ENCODE measurements at places on chromosomes 5 and 9.

GRCh38 chr5:132179405-132179804, 48.2 kb downstream of the P4HA2 start:
- DNase-seq = no peak

DNA sequence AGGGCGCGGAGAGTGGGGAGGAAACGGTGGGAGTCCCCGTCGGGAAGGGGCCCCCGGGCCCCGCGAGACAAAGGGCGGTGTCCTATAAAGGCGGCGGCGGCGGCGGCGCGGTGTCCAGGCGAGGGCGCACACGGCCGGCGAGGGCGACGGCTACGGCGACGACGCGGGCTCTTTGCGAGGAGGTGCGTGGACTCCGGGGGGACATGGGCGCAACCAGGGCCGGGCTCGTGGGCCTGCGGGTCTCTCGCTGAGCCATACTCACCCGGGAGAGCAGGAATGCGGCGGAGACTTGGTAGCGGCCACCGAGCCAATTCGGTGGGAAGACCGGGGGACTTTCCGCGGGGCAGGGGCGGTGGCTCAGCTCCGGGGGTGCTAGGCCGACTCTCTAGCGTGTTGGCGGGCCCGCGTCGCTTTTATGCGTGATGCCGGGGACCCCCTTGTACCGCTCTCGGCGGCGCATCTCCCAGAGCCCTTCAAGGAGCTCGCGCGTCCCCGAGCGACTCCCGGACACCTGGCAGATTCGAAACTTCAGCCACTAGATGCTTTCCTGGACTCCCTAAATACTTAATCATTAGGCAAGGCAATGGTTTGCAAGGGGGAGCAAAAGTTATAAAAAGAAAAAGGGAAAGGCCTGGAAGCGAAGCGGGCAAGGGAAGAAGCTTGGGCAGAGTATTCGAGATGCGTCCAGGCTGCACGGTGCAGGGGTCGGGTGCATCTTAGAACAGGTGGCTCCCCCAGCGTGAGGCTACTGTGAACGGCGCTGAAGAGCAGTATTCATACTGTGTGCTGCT, 5.9 kb upstream of the TAL2 start:
- DNase-seq = peak; percentile 76

GRCh38 chr9:111752455-111752854, 42.3 kb downstream of the SHOC1 start:
- no peak for DNase-seq

DNA sequence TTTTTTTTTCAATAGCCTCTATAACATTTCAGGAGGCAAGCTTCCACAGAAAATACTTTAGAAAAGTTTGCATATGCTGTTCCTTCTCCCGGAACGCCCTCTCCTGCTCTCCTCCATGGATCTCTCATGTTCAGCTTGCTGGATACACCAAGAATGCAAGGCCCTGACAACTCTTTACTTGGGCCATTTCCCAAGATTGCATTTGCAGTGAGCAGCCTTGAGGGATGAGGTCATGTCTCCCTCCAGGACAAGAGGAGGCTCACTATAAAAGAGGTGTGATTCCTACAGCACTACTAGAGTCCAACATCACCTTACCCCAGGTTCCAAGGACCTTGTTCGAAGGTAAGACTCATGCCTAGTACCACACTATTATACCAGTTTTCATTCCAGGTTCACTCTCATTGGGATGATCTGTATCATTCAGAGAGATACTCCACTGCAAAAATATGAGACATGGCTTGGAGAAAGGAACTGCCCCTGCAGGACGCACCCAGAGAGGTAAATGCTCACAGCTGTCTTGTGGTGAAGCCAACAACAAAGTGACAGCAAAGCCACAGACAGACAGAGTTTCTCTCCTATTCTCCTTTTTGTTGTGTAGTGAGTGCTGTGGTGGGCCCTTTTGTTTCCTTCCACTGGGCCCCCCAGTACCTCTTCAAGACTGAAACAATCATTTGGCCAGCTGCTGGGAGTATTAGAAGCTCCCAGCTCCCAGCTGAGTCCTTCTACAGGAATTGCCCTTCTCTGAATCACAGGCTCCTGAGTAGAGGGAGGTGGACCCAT, 151.7 kb upstream of the ZNF366 start:
- DNase-seq = no peak

DNA sequence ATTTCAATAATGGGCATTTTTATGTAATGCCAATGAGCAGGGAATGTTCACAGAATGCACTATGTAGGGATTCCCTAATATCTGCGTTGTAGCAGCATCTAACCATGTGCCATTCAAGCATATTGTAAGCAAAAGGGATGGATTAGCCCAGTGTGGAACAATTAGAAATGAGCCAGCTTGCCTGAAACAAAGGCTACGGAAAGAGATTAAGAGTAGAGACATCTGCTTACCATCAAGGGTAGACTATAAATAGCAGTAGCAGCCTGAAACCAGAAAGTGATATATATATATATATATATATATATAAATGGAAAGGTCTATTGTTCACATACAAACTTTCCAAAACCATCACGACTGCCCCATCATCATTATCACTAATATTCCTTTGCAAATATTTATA, 31.9 kb upstream of the CEP120 start:
- DNase-seq = peak; percentile 85

DNA sequence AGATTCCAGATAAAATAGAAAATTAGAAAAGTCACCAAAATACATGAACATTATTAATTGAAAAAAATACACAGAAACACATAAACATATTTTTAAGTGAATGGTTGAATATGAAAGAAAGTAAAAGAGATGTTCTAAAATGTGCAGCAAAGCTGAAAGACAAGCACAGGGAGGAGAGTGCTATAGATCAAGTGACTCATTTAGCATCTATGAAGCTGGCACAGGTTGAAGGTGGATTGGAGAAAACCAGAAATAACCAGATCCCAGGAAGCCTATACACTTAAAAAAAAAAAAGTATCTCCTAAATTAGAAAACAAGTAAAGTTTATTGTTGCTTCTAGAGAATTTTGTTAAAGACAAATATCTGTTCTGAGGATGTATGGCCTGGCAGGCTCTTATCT, 338.9 kb downstream of the CDH12 start:
- no peak for DNase-seq

GRCh38 chr5:160555971-160556631, 134.4 kb downstream of the PTTG1 start:
- peak; percentile 17 for DNase-seq

DNA sequence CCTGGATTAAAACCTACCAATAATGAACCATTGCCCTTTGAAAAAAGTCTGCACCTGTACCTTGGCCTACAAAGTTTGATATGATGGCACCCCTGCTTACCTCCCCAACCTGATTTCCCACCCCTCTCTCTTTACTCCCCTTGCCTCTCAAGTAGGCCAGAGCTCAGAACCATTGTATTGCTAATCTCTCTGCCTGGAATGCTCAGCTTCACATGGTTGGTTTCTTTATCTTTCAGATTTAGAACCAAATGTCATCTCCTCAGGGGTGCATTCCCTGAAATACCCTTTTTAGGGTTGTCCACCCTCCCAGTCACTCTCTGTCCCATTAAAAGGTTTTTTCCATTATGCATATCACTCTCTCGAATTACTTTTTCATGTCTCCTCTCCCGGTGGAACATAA, 116.6 kb upstream of the VCAN start:
- peak; percentile 11 for DNase-seq

DNA sequence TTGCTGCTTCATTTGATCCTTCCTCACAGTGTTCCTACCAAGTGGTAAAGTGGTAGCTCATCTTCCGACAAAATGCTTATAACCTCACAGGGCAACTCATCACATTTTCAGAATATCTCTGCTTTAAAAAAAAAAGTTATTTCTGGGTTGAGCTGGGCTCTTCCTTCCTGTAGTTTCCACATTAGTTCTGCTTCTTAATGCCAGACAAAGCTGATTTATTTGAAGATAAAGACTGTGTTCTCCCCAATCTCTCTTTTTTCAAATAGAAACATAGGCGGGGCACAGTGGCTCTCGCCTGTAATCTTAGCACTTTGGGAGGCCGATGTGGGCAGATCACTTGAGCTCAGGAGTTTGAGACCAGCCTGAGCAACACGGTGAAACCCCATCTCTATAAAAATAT, 273.1 kb downstream of the ACTL7B start:
- no peak for DNase-seq

GRCh38 chr9:94672811-94673487, 33.6 kb upstream of the FBP1 start:
- DNase-seq = peak; percentile 40

DNA sequence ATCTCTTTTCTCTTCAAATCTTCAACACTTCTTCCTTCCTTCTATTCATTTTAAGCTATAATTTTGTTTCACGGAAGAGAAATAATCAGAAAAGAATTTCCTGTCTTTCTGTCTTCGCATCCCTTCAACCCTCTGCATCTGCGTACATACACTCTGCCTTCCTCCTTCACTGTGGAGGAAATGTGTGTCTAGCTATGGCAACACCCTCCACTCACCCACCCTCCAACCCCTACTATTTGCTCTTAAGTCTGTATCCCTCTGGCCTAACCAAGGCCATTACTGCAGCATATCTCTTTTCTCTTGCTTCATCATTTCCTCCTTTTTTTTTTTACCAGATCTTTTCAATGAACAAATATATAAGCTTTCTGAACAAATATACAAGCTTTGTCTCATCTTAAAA, 105.7 kb upstream of the NUDT12 start:
- no peak for DNase-seq

GRCh38 chr5:117559005-117559844, 984.6 kb upstream of the SEMA6A start:
- DNase-seq = no peak

GRCh38 chr5:112479418-112479817, 60.3 kb upstream of the EPB41L4A start:
- no peak for DNase-seq

GRCh38 chr9:15157381-15157780, 149.6 kb downstream of the TTC39B start:
- DNase-seq = no peak

DNA sequence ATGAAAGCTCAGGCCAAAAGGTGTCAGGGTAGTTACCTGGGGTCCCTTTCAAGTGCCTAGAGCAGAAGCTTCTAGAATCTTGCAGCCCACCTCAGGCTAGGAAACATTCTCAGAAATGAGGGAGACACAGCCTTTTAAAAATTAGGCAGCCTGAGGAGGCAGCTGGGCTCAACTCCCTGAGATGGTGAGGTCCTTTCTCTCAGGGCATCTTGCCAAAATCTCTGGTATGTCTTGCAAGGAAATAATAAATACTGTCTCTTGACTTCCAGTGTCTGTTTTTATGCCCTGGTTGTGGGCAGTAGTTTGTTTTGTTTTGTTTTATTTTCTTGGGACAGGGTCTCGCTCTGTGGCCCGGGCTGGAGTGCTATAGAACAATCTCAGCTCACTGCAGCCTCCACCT, 100.9 kb upstream of the APC start:
- DNase-seq = no peak

- no peak for DNase-seq
These were observed 394.0 kb downstream of the CETN3 start for GRCh38 chr5:90015584-90016018.

GRCh38 chr5:92081958-92082712, 699.0 kb upstream of the ARRDC3 start:
- DNase-seq = no peak

DNA sequence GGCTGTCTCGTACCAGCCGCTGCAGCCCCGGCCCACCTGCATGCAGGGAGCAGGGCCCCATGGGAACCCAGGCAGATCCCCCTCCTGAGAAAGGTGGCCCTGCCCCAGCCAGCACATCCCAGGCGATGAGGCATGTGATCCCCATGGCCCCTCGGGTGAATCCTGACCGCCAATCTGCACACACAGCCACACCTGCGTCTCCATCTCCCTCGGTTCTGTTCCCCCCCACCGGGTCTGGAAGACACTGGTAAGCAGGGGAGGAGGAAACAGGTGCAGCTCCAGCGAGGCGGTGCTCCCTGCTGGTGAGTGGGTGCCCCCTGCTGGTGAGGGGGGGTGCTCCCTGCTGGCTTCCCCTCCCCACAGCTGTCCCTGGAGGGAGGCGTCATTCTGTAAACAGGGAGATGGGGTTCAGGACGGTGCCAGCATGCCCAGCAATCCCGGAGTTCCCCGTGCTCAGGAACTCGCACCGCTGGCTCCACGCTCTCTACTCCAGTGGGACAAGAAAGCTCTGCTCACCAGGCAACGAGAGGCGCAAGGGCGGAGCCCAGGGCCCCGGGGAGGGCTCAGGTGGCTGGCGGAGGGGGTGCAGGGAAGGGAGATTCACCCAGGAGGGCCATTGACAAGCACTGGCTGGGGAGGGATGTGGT, 28.4 kb upstream of the SLC12A7 start:
- peak; percentile 70 for DNase-seq

DNA sequence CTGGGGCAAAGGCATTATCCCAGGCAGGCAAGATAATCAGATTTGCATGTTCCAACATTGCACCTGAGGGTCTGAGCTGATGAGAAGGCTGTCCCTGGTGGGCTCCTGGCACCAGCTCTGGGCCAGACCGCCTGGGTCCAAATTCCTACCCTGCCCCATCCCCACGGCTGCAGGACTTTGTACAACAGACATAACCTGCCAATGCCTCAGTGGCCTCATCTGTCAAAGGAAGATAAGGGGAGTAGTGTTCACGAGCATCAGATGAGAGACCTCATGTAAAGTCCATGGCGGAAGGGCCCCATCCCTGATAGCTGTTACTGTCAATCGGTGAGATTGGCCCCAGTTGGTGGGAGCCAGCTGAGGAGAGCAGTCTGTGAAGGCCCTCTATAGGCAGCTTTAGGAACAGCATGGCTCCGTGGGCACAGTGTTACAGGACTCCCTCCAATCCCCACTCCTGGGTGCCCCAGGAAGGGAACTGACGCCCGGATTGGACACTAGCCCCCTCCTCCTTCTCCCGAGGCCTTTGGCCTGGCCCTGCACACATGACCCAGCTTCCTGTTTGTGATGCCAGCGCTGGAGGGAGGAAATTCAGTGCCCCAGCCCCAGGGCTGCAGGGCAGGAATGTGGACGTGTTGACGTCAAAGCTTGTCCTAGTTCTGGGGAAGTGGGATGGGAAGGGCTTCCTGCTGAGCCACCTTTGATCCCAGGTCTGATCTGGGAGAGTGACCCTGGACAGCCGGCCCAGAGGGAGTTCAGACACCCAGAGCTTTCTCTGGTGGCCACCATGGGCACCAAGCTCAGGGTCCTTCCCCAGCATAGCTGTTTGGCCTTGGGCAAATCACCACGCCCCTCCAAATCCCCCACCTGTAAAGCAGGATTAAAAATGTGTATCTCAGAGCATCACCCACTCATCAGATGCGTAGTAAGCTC, 56.2 kb downstream of the DUSP1 start:
- peak; percentile 75 for DNase-seq

GRCh38 chr5:127206320-127207113, 84.1 kb upstream of the MEGF10 start:
- no peak for DNase-seq

DNA sequence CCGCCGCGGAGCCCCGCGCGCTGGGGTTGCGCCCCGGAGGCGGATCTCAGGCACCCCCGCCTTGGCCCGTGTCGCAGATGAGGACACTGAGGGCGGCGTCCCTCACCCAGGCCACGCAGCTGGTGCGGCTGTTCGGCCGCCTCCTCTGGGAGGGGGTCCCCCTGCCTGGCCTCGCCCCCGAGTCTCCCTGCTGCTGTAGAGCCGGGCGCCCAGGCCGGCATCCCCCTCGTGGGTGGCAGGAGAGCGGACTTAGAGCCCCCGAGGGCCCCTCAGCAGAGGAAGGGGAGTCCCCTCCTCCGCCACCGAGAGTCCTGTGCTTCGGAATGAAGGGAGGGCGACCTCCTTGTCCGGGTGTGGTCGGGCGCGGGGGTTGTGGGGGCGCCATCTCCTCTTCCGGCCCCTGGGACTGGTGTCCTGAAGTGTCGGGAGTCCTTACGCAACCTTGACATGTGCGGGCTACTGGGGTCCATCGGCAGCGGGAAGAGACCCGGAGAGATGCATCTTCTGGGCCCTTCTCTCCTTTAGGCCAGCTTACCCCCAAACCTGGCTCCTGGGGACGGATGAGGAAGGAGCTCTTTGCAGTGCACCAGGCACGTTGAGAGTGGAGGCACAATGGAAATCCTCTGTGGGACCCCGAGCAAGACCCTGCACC, 11.7 kb upstream of the EXOSC2 start:
- DNase-seq = peak; percentile 69

GRCh38 chr9:131579789-131580211, 34.5 kb downstream of the PRRT1B start:
- no peak for DNase-seq
